ENCODE measurements at places on chromosomes 11 and 22.
A peak's percentile ranks its signal among the peaks of the same experiment; 100 is the strongest.

DNA sequence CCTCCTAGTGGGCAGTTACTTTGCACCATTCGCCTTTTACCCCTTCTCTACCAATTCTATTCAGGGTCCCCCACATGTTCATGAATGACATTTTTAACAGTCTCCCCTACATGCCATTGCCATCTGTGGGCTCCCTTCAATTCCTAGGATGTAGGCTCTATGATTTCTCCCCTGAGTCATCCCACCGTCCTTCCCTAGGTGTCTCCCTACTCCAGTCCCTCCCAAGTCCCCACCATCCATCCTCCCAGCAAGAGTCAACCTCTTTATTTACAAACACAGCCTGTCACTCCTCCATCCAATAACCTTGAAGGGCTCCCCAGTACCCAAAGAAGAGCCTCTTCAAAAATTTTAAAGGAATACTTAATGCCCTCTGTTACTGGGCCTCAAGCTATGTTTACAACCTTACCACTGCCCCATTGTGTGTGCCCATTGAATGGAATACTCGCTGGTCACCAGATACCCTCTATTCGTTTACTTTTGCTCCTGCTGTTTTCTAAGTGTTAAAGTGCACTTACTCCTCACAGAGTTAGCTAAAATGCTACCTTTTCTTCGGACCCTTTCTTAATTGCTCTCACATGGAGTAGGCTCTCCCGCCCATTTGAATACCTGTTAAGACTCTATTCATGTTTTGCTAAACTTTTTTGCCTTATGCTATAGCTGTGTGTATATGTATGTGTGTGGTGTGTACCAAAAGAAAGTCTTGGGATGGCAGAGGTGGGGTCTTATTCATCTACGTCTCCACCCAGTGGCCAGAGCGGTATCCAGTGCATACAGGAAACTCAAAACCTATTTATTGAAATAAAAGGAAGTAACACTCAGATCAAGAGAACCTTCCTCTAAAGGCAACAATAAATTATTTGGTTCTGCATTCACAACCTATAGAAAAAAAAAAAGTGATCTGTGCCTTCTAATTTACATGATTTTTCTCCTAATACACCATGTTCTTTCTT lies 235.8 kb upstream of the CCDC90B start:
- DNase-seq, result no peak

- DNase-seq, result peak; percentile 47
Observed at GRCh38 chr11:72787216-72788104, 6.4 kb downstream of the STARD10 start.

DNA sequence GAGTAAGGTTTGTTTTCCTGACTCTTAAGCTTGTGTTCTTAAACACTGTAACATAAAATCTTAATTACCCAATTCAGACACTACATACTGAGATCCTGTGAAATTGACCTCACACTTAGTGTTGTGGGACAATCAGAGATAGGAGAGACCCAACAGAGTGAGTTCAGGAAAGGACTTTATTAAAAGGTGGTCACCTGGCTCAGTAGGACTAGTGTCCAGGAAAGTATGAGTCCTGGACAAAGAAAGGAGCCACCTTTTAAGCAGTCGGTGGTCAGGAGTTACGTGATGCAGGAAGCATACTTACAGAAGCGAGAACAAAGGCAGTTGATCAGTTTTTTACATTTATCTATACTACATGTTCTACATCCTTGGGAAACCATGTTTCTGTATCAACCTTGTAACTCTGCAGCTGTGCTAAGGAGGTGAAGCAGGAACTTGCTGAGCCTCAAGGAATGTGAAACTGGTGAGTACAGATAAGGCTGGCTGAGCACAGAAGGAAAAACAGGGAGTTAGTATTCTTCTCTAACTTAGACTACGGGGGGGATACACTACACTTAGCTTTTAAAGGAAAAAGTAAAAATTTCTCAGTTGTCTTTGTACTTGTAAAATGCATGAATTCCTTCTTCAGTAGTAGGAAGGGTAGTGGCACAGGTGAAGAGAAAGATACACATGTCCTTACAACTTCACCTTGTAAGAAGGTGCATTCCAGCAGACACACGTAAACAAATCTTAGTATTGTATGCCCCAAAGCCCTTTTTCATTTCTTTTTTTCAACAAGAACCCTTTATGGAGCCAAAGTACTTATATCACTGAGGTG lies 15.1 kb downstream of the OR51E1 start:
- no peak for DNase-seq

DNA sequence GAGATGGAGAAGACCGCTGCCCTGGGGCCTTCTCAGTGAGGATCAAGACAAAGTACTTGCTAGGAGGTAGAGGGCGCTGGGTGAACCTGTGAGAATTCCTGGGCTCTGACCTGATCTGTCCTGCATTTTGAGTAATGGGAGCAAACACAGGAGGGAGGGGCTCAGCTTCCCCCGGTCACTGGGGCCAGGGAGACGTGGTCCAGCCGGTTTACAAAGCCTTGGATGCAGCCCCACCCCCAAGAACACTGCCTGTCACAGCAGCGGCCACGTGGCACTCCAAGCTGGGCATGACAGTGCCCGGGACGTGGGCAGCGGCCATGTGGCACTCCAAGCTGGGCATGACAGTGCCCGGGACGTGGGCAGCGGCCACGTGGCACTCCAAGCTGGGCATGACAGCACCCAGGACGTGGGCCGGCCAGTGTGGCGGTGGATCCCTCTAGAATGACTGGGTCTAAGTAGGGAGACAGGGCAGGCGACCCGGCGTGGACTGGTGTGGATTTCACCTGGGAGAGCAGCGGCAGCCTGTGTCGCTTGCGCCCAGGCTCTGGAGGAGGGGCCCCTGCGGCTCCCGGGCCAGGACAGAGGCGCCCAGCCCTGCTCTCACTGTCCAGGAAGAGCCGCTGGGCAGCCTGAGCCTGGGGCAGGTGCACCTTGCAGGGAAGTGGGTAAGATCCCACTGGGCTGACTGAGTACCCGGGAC lies 2.5 kb upstream of the TTLL8 start:
- peak; percentile 74 for DNase-seq

DNA sequence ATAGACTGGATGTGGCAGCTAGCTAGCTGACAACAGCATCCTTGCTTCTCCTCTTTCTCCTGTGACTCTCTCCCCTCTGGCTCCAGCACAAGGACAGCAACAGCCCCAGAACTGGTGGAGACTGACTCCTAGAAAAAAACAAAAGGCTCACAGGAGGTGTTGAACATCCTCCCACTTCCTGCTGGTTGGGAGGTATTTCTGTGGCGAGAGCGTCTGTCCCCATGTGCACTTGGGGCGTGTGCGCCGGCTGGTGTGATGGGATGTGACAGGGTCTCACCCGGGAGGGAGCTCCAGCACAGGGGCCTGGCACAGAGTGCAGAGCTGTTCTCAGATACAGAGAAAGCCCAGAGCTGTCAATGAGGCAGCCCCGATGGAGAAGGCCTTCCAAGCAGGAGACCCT lies 107.2 kb upstream of the E2F8 start:
- no peak for DNase-seq

- no peak for DNase-seq
Observed at GRCh38 chr22:39129746-39130145, 22.7 kb downstream of the CBX7 start.

DNA sequence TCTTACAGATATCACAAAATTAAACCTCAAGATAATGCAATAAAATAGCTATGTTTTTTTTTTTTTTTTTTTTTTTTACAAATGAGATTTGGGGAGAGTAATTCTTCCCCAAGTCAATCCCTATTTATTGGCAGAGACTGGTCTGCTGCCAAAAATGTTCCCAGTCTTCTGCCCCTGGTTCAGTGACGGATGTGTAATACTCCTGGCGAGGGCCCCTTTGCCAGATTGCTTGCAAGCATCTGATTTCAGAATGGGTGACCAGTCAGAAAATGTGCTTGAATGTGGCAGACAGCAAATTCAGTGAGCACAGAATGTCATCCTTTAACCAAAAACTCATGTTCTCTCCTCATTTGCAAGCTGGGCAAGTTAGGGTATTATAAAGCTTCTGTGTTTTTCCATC lies 363.8 kb upstream of the MTNR1B start:
- no peak for DNase-seq

DNA sequence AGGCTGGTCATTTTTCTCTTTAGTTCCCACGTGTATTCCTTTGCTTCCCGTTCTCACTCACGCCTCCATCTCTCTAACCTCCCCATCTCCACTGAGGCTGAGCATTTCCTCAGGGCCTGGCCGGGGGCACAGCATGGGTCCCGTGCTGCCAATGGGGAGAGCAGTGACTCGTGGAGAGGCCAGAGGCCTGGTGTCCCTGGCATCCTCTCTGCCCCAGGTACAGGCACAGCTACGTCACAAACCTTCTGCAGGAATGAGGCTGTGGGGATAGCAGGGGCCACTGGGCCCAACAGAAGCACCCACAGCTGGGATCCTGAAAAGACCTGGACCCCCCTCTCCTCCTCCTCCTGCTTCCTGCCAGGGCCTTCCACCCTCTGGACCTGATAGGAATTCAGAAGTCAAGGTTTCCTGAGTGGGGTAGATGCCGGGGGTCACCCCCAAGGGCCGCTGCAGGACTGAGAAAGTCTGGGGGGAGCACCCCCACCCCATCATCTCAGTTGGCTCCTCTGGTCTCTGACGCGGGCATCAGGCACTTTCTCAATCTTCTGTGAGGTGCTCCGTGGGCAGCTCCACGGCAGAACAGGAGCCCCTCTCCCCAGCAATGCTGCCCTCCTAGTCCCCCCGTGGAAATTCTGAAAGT lies 11.8 kb downstream of the PNPLA5 start:
- no peak for DNase-seq

- DNase-seq, result no peak
Observed at GRCh38 chr11:121800240-121800639, 315.8 kb downstream of the BLID start.

- no peak for DNase-seq
Observed at GRCh38 chr11:17395978-17396377, 7.5 kb upstream of the KCNJ11 start.

DNA sequence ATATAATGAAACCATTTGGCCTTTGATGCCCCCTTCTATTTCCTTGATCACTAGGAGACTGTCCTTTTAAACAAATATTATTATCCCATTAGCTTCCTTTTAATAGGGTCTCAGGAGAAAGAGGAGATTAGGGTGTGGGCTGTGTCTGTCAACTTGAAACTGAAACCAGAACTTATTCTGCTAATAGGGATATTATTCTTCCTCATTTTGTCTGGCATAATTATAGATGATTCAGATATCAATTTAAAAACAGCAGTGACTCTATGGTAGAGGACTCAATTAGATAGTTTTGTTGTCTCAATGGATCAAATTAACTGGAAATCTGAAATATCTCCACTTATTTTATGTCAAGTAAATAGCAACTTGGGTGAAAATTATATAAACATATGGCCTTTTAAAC lies 584.9 kb upstream of the CCDC90B start:
- DNase-seq, result no peak

DNA sequence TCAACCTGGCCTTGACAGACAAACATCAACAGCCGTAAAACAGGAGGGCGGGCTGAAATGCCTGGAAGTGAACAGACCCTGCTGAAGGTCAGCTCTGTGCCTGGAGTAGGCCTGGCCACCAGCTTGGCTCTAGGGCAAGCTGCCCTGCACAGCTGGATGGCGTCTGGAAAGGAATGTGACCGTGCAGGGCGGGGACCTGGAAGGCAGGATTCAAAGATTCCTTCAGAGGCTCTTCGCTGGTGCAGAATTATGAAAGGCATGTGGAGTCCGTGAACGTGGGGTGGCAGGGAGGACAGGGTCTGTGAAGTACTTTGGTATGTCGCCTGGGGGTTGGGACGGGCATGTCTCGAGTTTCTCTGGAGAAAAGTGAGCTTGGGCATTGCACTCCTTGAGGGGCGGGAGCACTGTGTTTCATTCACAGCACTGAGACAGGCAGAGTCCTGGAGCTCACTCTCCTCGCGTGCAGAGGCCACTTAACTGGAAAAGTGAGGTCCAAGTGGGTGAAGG lies 1.5 kb downstream of the EHD1 start:
- DNase-seq, result no peak

- DNase-seq, result no peak
Observed at GRCh38 chr11:62607714-62608113, 4.9 kb downstream of the EML3 start.

- no peak for DNase-seq
Observed at GRCh38 chr11:117859488-117860112, 16.9 kb downstream of the FXYD6 start.

DNA sequence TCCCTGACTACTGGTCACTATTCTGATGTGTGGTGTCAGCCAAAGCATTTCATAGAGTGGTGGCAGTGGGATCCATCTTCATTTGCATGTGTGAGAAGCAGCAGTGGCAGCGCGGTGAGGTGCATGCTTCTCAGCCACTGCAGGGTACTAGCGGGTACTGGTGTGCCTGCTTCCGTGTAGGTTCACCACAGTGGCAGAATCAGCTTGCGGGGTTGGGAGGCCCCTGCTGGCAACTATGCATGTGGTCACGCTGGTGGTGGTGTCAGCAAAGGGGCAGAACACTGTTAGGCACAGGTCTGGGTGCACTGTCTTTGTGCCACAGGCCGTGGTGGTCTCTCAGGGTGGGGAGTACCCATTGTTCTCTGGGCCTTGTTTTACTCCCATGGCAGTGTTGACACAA lies 286.4 kb upstream of the TENM4 start:
- DNase-seq, result no peak

DNA sequence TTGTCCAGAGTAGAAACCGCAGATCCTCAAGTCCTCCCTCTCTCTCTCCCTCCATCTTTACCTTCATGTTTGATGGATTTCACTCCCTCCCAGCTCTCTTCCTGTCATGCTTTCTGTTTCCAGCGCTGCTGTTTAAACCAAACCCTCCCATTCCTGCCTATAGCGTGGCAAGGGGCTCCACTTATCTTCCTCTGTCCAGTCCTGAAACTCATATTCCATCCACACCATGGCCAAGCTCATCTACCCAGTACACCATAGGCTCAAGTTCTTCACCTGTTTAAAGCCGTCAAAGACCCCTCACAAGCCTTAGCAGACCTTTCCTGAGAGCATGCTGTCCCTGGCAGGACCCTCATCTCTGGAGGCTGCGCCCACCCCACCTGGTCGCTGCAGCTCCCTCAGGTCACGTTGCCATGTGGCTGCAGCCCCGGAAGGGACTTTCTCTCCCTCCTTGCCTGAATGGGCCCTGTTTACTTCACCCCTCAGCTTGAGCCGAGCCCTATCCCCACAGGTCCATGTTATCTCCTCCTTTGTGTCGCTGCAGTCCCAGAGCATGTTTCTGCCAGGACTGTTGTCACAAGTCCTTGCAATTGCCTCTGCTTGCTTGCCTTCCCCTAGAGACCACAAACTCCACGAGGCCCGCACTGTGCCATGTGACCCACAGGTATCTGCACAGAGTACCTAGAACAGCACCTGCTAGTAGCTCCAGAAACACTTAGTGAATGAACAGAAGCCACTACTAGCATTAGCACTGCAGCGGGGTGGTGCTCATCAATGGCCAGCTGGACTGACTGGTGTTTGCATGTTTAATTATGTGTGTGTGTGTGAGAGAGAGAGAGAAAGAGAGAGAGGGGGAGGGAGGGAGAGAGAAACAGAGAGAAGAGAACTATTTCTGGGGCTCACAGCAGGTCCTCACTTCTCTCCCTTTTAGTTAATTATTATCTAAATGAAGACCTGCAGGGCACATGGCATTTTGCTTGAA lies 149.4 kb upstream of the SNX19 start:
- no peak for DNase-seq

- DNase-seq, result no peak
Observed at GRCh38 chr11:134074346-134074745, 5.5 kb downstream of the JAM3 start.
